Stimulated activated CD4-positive, alpha-beta T cell treated with anti-CD3 and anti-CD28 coated beads, Interleukin-15, amount 100 ng/mL, for 1 hour (primary cell): ENCODE measurements at places on chromosomes 7 and 10.

DNA sequence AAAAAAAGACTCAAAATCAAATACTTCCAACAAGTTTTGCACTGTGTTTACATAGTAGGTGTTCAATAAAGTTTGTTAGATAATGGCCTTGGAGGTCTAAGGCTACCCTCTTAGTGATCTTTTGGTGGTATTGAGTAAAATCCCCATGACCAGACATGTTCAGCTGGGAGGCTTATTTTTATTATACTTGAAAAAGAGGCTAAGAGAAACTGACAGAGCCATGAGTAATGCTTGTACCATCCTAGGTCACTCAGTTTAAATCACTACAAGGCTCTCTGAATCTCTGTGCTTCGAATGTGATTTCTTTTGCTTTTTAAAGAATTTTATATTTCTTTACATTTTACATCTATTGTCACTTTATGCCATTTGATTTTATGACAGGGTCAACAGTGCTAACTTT, 90.5 kb downstream of the TWIST1 start:
- DNase-seq = no peak

- DNase-seq = no peak
These were observed 1123.5 kb upstream of the AUTS2 start for GRCh38 chr7:68474661-68475216.

GRCh38 chr7:153507885-153508284, 544.3 kb upstream of the DPP6 start:
- DNase-seq = no peak

- DNase-seq = no peak
These were observed 179.4 kb upstream of the INHBA start for GRCh38 chr7:41882256-41882655.

DNA sequence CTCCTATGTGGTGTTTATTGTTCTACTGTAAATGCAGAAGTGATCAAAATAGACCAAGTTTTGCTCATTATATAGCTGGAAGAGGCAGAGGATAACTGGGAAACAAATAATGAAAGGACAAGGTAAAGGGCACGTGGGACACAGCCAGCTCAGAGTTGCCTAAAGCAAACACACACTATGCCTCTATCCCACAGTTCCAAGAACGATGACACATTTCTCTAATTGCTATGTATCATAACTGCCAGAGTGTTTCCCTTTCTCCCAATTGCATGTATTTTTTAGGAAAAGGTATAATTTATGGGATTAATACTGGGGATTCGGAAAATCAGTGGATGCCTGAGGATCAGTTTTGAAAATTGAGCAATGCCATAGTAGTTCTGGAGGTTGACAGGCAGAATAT, 49.0 kb downstream of the CCDC71L start:
- no peak for DNase-seq

DNA sequence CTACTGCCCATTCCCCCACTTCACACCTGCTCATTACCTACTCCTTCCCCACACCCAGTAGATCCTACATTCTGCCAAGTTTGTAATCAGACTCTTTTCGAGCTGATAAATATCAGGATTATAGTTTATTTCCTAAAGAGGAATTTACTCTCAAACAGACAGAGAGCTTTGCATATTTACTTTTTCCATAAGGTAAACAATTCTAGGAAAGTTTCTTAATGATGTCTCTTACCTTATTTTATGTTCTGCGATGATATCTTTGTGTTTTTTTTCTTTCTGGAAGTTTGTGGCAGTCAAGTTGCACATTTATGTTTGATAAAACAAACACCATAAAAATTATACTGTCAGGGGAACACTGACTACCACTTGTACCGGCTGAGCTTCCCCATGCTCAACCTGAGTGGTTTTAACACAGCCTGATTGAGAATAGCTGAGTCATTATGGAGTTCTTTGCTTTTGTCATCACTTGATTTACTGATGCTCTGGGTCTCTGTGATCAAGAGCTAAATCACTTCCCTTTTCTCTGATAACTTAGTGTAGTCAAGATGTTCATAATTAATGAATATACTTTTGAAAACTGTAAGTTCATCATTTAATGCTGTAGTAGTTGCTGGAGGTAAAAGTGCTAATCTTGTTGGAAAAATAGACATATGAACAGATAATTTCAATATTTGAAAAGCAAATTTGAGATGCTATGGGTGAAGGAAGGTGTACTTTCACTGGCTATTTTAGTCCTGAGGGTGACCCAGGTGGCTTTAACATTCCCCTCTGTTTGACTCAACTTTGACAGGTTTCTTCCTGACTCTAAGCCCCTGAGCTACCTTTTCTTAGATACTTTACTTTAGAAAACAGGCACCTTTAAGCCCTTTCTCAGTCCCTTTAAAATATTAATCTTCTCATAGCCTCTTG, 1034.5 kb upstream of the LRRTM3 start:
- DNase-seq = no peak

DNA sequence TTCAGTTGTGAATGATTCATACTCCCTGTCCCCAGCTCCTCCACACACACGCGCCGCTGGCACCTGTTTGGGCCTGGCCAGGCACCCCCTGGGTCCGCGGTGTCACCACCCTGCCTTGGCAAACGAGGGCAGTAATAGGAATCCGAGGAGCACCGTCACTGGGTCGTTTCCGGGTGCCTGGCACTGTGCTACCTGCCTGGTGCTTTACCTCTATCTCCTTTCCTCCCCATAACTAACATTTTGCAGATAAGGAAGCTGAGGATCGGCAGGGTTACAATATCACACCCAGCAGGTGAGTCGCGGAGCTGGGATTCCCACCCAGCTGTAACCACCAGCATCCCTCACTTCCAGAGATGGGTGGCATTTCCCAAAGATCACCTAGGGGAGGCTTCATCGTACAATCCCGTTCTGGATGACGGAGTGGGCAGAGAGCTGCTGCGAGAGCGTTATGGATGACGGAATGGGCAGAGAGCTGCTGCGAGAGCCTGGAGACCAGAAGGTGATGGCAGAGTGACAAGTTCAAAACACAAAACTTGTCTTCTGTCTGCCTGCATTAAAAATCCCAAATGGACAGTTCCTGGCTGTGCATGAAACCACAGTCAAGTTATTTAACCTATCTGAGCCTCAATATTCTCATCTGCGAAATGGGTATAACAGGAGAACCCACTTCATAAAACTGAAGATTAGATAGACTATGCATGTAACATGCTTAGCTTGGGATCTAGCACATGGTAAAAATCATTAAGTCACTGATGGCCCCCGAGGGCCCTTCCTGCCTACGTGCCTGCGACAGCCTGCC, 1.1 kb upstream of the HSPA12A start:
- DNase-seq = no peak

- no peak for DNase-seq
These were observed 1.0 kb downstream of the CRPPA start for GRCh38 chr7:16420329-16420648.

GRCh38 chr7:106265133-106265532, 19.6 kb downstream of the NAMPT start:
- DNase-seq = no peak

DNA sequence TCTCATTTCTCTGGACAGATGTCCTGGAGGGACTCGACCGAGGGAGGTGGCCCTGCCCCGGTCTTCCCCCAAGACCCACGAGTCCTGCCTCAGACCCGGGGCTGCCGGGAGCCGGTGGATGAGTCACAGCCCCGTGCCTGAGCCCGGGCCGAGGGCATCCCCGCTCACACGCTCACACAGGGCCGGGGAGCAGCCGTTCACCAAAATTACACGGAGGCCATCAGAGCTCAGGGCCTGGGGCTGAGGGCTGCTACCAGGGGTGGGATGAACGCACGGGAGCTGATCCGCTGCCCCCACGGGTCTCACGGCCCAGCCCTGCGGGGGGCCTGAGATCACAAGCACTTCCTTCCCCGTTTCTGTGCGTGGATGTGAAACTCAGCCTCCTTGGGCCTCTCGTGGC, 17.5 kb downstream of the FAM20C start:
- DNase-seq = no peak

- DNase-seq = no peak
These were observed 154.0 kb downstream of the CCDC3 start for GRCh38 chr10:12847361-12847975.

DNA sequence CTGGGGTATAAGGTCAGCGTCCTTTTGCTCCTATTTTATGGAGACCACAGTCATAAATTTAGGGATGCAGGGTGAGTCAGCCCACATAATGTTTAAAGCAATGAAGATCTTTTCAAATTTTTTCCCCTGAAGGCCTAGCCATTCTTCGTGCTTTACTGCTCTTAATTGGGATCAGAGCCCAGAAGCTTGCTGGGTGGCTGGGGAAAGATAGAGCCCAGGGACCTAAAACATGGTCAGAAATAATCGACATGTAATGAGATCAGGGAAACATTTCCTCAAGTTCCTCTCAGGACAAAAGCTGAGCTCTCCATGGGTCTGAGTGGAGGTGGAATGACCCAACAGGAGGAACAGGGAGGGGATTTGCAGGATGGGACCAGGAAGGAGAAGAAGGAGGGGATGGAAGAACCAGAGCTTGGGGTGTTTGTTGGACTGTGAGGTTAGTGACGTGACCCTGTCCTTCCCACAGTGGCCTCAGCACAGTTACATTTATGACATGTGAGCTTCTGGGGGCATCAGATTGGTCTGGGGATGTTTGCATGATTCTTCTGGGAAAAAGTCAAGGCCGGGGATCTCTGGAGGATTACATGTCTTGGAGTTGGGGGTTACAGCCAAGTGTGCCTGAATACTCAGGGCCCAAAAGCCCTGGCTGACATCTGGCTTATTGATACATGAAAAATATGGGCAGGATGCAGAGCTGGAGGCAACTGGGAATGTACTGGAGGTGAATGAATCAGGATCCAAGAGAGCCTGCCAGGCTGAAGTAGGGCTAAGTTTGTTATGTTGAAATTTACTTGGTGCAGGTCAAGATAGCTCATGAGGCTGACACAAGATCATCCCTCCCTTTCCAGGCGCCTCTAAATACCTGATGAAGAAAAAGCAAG, 477.9 kb downstream of the RPS24 start:
- DNase-seq = no peak

GRCh38 chr10:55065185-55065584, 264.2 kb upstream of the PCDH15 start:
- DNase-seq = no peak

GRCh38 chr7:21616796-21617436, 74.1 kb downstream of the DNAH11 start:
- no peak for DNase-seq

- DNase-seq = no peak
These were observed 240.0 kb upstream of the NFE2L3 start for GRCh38 chr7:25911738-25912607.

DNA sequence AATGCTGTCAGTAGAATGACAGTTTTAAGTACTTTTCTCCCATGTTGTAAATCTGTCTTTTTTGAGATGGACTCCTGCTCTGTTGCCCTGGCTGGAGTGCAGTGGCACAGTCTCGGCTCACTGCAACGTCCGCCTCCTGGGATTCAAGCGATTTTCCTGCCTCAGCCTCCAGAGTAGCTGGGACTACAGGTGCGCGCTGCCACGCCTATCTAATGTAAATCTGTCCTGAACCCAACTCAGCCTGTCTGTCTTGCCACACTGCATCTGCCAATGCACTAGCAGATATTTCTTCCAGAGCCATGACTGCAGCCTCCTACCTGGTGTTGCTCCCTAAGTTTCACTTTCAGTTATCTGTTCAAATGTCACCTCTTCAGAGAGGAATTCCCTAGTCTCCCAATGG, 264.1 kb downstream of the PHF14 start:
- DNase-seq = no peak

DNA sequence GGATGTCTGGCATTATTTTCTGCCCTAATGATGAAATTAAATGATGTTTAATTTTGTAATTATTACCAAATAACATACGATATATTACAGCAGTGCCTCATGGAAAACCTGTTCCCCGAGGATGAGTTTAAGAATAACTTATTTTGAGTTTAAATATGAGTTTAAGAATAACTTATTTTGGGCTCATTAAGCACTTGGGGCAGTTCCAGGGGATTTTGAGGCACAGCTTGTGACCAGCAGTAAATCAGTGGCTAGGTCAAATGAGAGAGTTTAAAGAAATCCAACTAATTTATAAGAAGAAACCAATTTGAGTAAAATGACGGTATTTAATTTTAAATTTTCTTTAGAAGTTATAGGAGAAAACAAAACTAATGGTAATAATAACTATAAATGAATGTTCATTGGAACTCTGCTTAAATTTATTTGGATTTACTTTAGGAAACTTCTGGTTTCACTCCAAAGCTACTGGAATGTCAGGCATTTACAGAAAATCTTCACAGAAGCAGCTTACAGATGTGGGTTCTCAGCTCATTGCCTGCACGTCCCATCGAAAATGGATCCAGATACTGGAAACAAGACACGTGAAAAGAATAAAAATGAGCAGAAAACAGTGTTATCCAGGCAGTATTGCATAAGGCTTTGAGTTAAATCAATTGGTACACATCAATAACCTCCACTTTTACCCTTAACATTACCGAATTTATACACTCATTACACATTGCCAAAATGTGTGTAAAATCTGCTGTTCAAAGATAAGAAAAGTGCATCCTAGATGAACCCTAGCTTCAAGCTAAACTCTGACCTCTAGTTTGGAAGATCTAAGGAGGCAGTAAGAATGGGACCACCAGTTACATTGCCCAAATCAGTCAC, 784.5 kb upstream of the IGFBP3 start:
- DNase-seq = no peak

- DNase-seq = peak; percentile 57
These were observed 163.0 kb upstream of the KLF14 start for GRCh38 chr7:130896898-130897514.

GRCh38 chr10:74738542-74738941, 87.9 kb upstream of the KAT6B start:
- no peak for DNase-seq

DNA sequence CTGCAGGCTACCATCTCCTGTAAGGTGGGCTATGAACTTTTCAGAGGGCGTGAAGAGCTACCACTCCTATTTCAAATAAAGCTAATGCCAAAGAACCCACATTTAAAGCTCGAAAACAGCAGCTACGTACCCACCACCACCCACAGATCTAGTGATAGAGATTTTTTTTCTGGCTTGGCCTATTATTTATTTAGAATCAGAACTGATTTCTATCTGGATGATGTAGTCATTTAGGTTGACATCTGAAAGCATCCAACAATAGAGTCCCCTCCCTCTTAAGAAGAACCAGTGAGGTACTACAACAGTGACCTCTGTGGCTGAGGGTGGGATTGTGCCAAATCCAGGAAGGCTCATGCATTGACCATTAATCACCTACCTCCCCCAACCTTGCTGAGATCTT, 113.8 kb upstream of the ADO start:
- DNase-seq = no peak

DNA sequence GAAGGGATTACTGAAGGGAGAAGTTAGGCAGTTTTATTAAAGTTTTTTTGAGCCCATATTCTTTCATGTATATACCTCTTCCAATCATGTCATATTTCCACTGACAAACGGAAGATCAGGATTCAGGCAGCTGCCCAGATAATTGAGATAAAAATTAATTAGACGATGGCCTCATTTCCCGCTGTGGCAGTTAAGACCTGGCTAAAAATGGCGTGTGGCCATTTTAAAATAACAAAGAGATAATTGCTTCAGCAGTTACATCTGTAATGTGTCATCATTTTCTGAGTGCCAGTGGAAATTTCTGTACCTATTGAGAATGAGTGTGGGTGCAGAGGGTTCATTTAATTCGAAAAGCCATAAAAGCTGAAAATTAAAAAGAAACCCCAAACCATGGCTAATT, 215.1 kb downstream of the STK31 start:
- DNase-seq = no peak
